Mucosa of gallbladder (tissue), 1 donor: ENCODE measurements at places on chromosomes 2 and 18. TPM values are rescaled to one million over a fixed set of nuclear protein-coding genes. Genes with fewer than 3 reads are reported as not detected.

DNA sequence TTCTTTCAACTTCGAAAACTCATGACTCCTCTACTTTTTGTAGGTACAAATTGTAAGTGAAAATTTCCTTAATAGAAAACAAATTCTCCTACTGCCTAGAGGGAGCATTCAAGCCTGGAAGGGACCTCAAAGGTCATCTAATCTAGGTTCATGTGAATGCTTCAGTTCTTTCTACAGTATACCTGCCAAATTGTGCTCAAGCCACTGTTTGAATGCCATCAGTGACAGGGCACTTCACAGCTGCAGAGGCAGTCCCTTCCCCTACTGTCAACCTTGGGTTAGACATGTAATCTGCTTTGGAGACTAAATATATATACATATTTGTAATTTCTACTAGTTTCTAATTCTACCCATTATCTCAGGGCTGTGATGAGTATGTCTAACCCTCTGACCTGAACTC lies 681.3 kb upstream of the CDH2 start:
- no peak for DNase-seq

- no peak for DNase-seq
These were observed 21.4 kb downstream of the MYL12B start for GRCh38 chr18:3283253-3283863.

DNA sequence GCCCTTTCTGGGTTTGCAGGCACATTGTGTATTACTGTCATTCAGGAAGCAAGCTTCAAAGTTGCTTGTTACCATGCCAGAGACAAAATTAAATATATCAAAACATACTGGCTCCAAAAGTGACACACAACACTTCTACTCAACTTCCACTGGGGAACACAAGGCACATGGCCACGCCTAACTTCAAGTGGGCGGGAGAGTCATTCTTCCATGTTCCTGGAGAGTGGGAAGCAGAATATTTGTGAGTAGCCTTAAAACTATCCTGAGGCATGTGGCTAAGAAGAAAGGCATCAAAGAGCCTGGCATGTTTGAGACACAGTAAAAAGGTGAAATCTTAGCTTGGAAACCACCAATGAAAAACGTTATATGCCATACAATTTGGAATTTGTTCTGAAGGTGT lies 90.5 kb upstream of the TACR1 start:
- DNase-seq: no peak

Gene GALR1
- total RNA-seq: 0.09 TPM

DNA sequence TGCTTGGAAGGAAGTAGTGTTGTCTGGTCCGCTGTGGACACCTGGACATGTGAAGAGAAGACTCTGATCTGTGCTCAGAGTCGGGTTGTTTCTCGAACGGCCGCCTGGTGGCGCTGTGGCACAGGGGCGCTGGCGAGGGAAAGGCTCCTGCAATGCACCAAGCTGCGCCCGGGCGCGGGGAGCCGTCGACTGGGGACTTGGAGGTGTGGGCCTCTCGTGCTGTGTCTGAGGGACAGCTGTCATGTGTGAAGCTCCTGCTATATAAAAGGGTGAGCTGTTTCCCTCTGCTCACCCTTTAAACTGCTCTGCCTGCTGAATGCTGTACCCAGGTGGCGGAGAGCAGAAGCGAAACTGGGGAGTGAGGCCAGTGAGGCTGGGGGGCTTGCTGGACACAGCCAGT lies 44.0 kb downstream of the GNAL start:
- peak; percentile 70 for DNase-seq

GRCh38 chr18:14922031-14922430 lies 174.1 kb downstream of the ANKRD30B start:
- no peak for DNase-seq

DNA sequence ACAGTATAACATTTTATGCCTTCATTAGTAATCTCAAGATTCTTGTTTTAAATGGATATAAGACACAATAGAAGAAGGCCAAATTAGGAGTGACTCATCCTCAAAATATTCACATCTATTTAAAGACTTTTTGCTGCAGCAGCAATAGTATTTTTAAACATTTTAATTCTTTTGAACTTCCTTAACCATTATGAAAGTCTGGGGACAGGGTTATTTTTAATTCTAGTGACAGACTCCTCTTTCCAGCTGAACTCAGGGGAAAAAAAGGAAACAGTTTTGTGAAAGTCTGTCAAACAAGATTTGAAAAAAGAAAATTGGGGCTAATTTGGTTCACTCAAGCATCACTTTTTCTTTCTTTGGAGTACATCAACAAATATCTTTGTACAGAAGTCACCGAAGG lies 541.8 kb downstream of the NUP35 start:
- DNase-seq: no peak

Gene TRAPPC12
- 111 TPM for total RNA-seq

Gene ABCG5
- total RNA-seq: 3.1 TPM

- DNase-seq: no peak
These were observed 26.6 kb downstream of the GEN1 start for GRCh38 chr2:17780546-17780945.

Gene ANKRD30BL
- not detected for total RNA-seq

GRCh38 chr2:232237464-232237863 lies 141.1 kb upstream of the ALPP start:
- no peak for DNase-seq

Gene CD8B2
- total RNA-seq: 0.09 TPM

Gene SULT1C4
- total RNA-seq: 117 TPM

DNA sequence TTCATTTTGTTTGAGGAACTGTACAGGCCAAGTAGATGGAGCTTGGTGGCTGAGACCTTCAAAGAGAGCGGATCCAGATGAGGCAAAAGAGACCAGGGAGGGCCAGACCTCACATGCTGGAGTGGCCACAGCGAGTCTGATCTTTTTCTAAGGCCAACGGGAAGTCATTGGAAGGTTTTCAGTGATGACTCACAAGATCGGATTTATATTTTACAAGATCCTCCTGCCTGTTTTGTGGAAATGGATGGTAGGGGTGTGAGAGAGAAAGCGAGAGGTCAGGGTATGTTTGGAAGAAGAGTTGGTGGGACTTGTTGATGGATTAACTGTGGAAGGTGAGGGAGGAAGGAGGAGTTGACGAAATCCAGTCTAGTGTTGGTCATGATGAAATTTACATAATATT lies 44.6 kb upstream of the TUBA3D start:
- DNase-seq: no peak

- DNase-seq: no peak
These were observed 112.4 kb upstream of the ID2 start for GRCh38 chr2:8569332-8569930.

Gene PAX8
- 3.5 TPM for total RNA-seq

Gene SCG2
- total RNA-seq: 1.1 TPM

DNA sequence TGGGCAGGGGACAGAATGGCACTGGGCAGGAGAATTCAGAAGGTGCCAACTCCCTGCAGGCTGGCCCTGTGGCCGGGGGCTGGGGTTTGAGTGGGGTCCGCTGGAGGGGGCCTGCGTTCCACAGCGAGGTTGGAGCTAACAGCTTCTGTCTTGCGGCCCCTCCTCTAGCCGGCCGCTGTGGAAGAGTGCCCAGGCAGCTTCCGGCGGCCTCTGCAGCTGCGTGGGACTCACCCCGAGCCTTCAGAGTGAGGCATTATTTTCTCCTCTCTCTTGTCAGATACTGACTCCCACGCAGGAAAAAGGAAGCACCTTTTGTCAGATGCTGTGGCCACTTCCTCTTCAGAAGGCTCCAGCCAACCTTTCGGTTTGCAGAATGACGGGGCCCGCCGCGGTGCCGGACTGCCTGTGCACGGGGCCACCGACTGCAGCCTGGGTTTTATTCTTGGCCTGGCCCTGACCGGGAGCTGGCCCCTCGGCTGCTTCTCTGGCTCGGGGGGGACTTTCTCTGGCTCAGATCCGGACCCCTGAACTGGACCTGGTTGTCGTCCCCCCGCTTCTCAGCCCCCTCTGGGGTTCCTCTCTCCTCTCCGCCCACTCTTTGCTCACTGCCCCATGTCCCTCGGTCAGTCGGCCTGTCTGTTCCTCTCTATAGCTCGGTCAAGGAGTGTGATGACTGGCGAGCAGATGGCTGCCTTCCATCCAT lies 40.1 kb downstream of the ARHGAP25 start:
- peak; percentile 65 for DNase-seq

GRCh38 chr2:24123922-24124580 lies 782 bp downstream of the FAM228B start:
- no peak for DNase-seq

Gene ARHGAP15
- 10.0 TPM for total RNA-seq

DNA sequence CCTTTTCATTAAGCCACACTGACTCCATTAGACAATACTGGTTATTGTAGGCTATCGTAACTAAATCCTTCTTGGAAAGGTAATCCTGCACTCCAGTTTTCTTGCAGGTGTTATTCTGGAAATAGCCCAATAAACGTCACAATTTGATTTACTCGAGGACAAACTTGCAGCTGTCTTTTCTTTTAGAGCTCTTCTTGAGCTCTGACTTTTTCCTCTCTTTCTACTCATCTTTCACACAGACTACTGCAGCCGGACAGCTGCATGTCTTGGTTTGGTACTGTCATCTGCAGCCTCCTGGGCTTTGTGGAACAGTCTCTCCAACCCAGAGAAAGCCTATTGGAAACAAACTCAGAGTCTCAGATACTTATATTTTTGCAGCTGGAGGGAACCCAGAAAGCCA lies 23.0 kb upstream of the MSGN1 start:
- no peak for DNase-seq

Gene ANKRD62
- total RNA-seq: not detected

DNA sequence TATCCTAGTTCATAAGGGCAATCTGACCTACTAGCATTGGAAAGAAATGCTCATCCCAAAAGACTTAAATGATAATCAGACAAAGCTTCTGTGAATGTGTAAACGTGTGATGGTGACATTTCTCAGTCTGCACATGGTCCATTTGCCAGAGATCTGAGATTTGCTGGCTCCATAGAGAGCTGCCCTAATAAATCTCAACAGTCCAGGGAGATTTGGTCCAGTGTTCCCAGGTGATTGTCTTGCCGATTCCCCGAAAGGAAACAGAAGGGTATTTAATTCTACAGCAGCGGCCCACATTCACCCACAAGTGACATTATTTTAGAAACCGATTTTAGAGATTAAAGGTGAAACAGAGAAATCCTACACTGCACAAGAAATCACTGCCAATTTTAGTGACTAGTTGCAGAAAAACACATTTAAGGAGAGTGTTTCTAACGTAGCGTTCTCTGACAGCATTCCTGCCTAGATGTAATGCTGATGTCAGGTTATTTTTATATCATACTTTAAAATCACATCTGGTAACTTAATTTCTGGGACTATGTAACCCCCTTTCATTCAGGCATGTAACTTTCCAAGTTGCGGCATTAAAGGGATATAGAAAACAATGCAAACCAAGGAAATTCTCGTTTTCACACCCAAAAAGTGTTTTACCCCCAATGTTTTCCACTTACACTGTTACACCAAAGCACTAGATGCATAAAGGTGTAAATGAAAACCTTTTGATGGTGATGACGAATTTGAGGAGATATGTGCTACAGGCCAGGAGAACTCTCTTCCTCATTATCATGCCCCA lies 231.9 kb upstream of the FN1 start:
- DNase-seq: no peak

DNA sequence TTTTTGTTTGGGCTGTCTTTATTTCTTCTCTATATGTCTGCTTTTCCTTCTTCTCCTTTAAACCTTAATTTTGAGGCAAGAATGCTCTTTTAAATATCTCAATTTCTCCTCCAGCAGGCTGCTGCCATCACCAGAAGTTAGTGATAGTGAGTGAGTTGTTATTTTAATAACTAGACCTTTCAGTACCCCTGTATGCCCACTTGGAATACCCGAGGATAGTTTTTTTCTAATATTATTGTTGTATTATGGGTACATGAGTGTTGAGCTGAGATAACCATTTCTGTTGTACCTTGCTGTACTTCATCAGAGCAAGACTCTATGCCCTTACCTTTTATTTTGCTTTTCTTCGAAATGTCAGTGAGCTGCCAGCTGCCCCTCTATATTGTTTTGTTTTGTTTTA lies 50.1 kb downstream of the PPM1B start:
- DNase-seq: no peak

- DNase-seq: peak; percentile 62
These were observed 116.9 kb upstream of the FHL2 start for GRCh38 chr2:105515581-105516415.

DNA sequence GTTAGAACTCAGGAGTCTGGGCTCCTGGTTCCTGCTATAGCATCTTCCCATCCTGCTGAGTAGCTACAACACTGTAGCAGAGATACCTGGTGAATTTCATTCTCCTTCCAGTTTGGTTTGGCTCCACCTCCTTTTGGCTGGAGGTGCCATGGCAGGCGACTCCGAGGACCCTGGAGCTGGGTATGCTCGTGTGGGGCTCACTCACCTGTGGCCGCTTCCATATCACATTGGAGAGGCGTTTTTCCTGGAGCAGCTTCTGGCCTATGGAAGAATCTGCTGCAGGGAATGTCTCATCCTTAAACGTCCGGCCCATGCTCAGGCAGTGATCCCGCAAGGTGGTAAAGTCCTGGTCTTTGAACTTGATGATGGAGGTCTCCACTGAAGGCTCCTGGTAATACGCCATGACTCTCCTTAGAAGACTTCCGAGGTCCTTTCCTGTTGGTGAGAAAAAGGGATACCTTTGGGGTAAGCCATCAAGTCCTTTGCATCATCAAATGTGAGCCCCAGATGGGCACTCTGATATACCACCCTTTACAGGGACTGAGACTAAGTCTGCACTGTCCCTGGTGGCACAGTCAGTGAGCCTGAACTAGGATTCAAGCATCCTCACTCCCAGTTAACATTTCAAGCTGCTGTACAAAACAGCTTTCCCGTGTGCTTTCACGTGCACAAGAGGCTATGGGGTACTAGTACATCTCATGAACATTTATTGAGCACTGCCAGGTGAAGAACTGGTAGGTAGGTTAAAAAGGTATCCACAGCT lies 20.1 kb downstream of the CAPN13 start:
- peak; percentile 7 for DNase-seq

DNA sequence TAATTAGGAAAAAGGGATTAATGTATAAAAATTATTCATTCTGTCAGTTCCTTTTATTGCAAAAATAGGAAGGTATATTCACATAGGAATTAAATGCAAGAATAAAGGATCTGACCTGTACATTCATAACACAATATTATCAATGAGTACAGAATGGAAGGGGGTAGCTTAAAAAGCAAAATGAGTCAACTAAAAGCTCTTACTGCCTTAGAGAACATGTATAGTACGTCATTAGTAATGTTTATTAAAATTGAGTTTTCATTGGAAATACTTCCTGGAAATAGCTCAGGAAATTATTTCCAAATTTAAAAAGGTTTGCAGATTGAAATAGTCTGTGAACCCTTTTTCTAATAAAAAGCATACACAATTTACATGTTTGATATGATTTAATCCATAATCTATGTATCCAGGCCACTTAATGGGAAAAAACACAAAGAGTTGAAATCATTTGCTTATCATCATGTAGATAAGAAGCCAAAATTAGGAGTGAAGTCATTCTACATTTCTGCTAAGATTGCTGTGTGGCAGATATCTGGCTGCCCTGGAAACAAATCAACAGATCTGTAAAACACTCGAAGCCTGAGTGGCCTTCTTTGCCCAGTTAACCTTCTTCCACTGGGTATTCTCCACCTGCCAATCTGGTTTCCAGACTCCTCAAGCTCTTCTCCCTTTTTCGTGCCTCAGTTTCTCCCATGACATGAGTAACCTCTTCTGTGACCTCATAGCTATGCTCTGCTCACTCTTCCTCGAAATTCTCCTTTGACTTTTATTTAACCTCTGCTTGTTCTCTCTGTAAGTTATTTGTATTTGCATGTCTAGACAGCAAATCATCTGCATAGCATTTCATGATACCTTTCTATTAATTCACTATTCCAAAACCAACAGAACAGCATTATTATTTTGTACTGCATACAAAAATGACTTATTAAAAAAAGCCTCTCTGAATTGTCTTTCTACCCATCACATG lies 181.2 kb upstream of the REV1 start:
- no peak for DNase-seq

Gene STARD6
- not detected for total RNA-seq
